ENCODE measurements at places on chromosomes 7 and 10.

- DNase-seq: no peak
These were observed 980 bp downstream of the ADAM8 start for GRCh38 chr10:133275684-133276092.

GRCh38 chr10:66782776-66783175 is 143.1 kb upstream of the LRRTM3 start:
- DNase-seq: no peak

- DNase-seq: peak; percentile 94
These were observed 95.4 kb downstream of the FAM53B start for GRCh38 chr10:124648738-124649137.

- peak; percentile 64 for DNase-seq
These were observed 159.3 kb downstream of the LCOR start for GRCh38 chr10:96991313-96991841.

- DNase-seq: no peak
These were observed 113.6 kb downstream of the LSMEM1 start for GRCh38 chr7:112594397-112594796.
